ENCODE measurements at places on chromosomes 6 and 20. TPM values are rescaled to one million over a fixed set of nuclear protein-coding genes. Genes with fewer than 3 reads are reported as not detected.

DNA sequence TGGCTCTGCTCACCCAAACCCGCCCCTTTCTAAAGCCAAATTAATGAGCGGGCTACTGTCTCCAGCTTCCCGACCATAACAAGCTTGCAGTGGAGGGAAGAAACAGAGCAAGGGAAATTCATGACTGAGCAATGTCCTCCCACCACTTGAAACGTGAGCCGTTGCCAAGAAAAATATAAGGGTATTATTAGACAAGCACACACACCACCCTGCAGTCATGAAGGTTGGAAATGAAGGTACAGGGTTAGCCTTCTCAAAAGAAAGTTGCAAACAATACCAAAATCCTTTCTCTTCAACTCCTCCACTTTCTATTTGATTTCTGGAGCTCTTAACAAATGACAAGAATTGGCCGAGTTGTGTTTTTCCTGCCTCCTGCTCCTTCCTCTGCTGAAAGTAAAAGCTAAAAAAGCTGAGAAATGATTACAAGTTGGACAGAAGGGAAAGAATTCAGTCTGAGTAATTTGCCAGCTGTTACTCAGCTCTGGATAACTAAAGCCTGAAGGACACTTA is 151.1 kb upstream of the B3GAT2 start:
- H3K27me3 ChIP-seq = no peaks in the 10 kb centered on the region
- no peak overlapping the region for H3K27ac ChIP-seq
- H3K4me1 ChIP-seq = no peaks in the 10 kb centered on the region
- no peak overlapping the region for H3K4me3 ChIP-seq

- H3K36me3 ChIP-seq = peaks cover 9% of the 10 kb centered on the region
- no peak for DNase-seq
- H3K27ac ChIP-seq = no peak overlapping the region
- no peaks in the 10 kb centered on the region for H3K4me1 ChIP-seq
- no peaks in the 10 kb centered on the region for H3K27me3 ChIP-seq
- H3K4me3 ChIP-seq = no peak overlapping the region
These were observed 20.0 kb downstream of the BRPF3 start for GRCh38 chr6:36216559-36216958.

- no peak overlapping the region for H3K27ac ChIP-seq
- H3K36me3 ChIP-seq = no peaks in the 10 kb centered on the region
- no peak overlapping the region for H3K4me3 ChIP-seq
These were observed 51.9 kb downstream of the ERMARD start for GRCh38 chr6:169803271-169803811.

GRCh38 chr6:43621836-43622180 is 7.3 kb downstream of the GTPBP2 start:
- no peak for DNase-seq
- peaks cover 53% of the 10 kb centered on the region for H3K36me3 ChIP-seq
- H3K4me1 ChIP-seq = no peaks in the 10 kb centered on the region
- no peak overlapping the region for H3K4me3 ChIP-seq
- H3K27ac ChIP-seq = no peak overlapping the region

DNA sequence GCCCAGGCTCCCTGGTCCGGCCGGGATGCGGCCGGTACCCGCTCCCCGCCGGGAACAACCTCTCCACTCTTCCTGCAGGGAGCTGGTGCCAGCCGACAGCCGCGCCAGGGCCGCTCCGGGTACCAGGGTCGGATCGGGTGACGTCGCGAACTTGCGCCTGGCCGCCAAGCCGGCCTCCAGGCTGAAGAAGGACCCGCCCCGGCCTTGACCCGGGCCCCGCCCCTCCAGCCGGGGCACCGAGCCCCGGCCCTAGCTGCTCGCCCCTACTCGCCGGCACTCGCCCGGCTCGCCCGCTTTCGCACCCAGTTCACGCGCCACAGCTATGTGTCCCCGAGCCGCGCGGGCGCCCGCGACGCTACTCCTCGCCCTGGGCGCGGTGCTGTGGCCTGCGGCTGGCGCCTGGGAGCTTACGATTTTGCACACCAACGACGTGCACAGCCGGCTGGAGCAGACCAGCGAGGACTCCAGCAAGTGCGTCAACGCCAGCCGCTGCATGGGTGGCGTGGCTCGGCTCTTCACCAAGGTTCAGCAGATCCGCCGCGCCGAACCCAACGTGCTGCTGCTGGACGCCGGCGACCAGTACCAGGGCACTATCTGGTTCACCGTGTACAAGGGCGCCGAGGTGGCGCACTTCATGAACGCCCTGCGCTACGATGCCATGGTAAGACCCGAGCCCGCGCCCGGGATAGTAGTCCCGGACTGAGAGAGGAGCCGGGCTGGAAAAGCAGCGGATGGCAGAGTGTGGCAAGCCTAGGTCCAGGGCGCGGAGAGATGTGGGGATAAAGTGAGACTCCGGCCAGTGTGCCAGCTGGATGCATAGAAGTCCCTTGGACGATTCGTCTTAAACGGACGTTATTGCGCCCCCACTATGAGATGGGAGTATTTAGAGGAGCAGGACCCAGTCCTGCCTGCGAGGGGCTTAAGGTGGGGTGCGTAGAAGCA is at the start of gene NT5E:
Gene NT5E, plus strand, starts transcription at position 266 of the 942 bp plus-strand sequence. Its CDS starts 57 bp downstream, at position 323.
- H3K36me3 ChIP-seq = no peaks in the 10 kb centered on the region
- peak within 1 kb of the TSS; percentile 81 for H3K27ac ChIP-seq
- H3K27me3 ChIP-seq = no peaks in the 10 kb centered on the region
- peak within 1 kb of the TSS; percentile 83 for H3K4me3 ChIP-seq
- H3K4me1 ChIP-seq = peaks cover 19% of the 10 kb centered on the region

GRCh38 chr20:47730744-47731143 is 54.5 kb downstream of the SULF2 start:
- H3K36me3 ChIP-seq = no peaks in the 10 kb centered on the region
- no peak overlapping the region for H3K27ac ChIP-seq
- no peak for DNase-seq
- no peaks in the 10 kb centered on the region for H3K27me3 ChIP-seq
- no peak overlapping the region for H3K4me3 ChIP-seq

DNA sequence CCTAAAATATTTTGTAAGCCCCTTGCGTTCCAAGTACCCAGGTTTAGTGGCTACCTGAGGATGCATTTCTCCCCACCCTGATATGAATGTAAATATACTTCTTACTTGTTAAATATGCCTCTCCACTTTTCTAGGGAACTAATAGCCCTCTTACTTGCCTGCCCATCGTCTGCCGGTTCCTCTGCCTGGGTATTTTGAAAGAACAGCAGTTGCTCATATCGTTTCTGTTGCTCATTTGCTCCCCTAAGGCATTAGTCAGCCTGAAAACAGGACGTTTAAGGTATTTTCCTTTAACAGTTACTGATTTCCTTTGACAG is 141.3 kb upstream of the CARMIL1 start:
- peak overlapping the region; percentile 74 for H3K4me3 ChIP-seq
- no peaks in the 10 kb centered on the region for H3K27me3 ChIP-seq
- H3K4me1 ChIP-seq = peaks cover 7% of the 10 kb centered on the region
- no peak for DNase-seq

DNA sequence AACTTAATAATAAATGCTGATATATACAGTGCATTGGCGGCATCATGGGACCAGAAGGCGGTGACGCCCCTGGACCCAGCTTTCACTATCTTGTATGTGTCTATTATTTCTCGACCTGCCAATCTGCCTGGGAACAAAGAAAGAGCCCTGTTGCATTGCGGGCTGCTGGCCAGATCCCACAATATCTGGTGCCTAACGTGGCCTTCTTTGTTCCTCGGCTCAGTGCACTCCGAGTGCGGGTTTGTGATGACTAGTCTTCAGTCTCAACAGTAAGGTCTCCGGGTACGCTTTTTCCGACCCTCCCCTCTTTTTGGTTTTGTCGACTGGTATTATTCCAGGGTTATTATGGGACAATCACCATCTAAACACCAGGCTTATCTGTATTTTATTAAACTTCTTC is 291.5 kb downstream of the TBC1D32 start:
- H3K36me3 ChIP-seq = no peaks in the 10 kb centered on the region
- no peak overlapping the region for H3K27ac ChIP-seq
- no peaks in the 10 kb centered on the region for H3K4me1 ChIP-seq

The CLPSL1 gene
- polyA plus RNA-seq = not detected

The GRM1 gene
- 0.25 TPM for polyA plus RNA-seq

The ZSCAN23 gene
- polyA plus RNA-seq = 0.21 TPM

Data from GM12878 (cell line).